ENCODE measurements at places on chromosomes 11 and 22. TPM values are rescaled to one million over a fixed set of nuclear protein-coding genes. Genes with fewer than 3 reads are reported as not detected.

Gene THRSP
- total RNA-seq = not detected

DNA sequence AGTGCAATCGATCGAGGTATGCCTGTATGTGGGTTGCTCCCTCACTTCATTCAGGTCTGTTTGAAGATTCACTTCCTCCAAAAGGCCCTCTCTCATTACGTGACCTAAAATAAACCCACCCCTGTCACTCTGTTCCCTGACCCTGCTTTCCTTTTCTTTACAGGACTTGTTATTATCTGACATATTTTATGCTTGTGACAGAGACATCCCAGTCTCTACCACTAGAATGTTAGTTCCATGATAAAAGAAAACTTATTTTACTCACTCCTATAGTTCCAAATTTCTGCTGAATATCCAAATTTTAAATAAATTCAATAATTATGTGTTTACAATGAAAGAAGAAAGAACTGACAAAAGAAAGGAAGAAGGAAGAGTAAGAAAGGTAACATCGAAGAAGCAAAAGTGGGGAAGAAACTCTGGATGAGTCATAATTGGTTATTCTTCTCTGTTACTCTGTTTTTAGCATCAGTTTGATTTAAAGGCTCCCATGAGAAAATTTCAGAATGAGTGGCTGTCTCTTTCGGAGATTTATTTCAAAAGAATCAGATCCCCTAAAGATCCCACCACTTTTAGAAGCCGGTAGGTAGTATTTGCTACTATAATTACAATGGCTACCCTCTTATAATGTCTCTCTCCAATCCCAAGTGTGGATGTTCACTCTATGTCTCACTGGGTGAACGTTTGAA is 33.5 kb downstream of the ENTHD1 start:
- no peaks in the 10 kb centered on the region for H3K27me3 ChIP-seq
- H3K4me1 ChIP-seq = peaks cover 14% of the 10 kb centered on the region
- H3K4me3 ChIP-seq = no peak overlapping the region
- no peaks in the 10 kb centered on the region for H3K36me3 ChIP-seq
- no peak overlapping the region for H3K27ac ChIP-seq

Gene OR8J1
- not detected for total RNA-seq

GRCh38 chr11:71248656-71249055 is 3.7 kb downstream of the SHANK2 start:
- peaks cover 3% of the 10 kb centered on the region for H3K36me3 ChIP-seq
- H3K4me3 ChIP-seq = no peak overlapping the region
- no peaks in the 10 kb centered on the region for H3K4me1 ChIP-seq
- DNase-seq = no peak
- H3K27me3 ChIP-seq = peaks cover 41% of the 10 kb centered on the region

- no peaks in the 10 kb centered on the region for H3K36me3 ChIP-seq
- no peaks in the 10 kb centered on the region for H3K4me1 ChIP-seq
- no peak overlapping the region for H3K27ac ChIP-seq
- no peak overlapping the region for H3K4me3 ChIP-seq
These were observed 23.4 kb downstream of the ADAMTS15 start for GRCh38 chr11:130471731-130472433.

Gene ROBO4
- not detected for total RNA-seq

Gene RAB38
- total RNA-seq = 0.82 TPM

Gene AMOTL1
- total RNA-seq = 0.03 TPM

DNA sequence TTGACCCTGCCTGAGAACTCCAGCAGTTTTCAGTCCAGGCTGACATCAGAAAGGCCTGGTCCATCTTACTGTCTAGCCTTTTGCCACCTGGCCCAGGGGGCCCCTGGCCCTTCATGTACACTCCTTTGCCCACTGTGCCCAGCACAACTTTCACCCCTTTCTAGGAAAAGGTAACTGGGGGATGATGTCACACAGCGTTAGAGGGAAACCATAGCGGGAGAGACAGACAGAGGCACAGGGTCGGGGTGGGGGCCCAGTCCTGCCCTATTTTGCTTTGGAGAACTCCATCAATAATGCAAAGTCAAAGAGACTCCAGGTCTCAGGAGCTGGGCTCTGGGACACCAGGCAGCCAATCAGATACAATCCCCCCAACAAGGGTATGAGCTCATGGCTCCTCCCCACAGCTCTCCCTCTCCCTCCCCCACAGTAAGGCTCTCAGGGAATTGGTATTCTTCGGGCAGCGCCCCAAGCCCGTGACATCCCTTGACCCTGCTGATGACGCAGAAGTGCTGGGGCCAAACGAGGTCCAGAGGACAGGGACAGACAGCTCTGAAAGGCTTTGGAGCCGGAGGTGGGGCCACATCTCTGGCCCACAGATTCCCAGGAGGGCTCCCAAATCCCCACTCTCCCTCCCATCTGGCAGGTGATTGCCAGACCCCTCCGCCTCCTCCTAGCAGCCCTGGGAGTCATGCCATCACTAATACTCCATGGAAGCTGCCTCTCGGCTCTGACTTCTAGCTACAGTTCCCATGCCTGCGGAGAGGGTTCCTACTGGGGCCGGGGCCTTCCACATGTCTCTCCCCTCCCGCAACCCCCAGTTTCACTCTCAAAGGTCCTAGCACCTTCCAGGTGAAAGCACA is 5.9 kb downstream of the USP2 start:
- H3K36me3 ChIP-seq = no peaks in the 10 kb centered on the region
- DNase-seq = no peak
- no peak overlapping the region for H3K4me3 ChIP-seq
- no peaks in the 10 kb centered on the region for H3K27me3 ChIP-seq
- peaks cover 9% of the 10 kb centered on the region for H3K4me1 ChIP-seq

DNA sequence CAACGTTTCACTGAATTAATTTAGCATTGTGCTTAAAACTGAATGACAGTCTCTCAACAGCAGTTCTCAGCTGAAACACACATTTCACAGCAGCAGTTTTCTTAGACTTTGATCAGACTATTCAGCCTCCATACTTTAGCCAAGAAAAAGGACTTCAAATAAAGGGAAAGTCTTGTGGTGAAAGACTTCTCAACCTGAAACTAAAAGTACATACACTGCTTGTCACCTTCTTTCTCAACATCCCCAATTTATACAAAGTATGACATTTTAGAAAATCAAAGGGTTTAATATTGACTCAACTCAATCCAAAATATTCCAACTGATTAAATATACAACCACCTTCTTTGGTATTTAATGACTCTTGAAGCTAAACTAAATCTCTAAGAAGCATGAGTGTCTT is 419.0 kb downstream of the LRRC4C start:
- no peak overlapping the region for H3K27ac ChIP-seq
- no peak overlapping the region for H3K4me3 ChIP-seq
- DNase-seq = no peak
- H3K27me3 ChIP-seq = no peaks in the 10 kb centered on the region

Gene MGAT3
- 0.55 TPM for total RNA-seq

- H3K27me3 ChIP-seq = no peaks in the 10 kb centered on the region
- H3K27ac ChIP-seq = no peak overlapping the region
- no peaks in the 10 kb centered on the region for H3K4me1 ChIP-seq
- no peaks in the 10 kb centered on the region for H3K36me3 ChIP-seq
- no peak for DNase-seq
These were observed 231.5 kb downstream of the NXPE2 start for GRCh38 chr11:114909866-114910265.

Gene PDHX
- total RNA-seq = 46.6 TPM

Gene ZBTB3
- 27.6 TPM for total RNA-seq

DNA sequence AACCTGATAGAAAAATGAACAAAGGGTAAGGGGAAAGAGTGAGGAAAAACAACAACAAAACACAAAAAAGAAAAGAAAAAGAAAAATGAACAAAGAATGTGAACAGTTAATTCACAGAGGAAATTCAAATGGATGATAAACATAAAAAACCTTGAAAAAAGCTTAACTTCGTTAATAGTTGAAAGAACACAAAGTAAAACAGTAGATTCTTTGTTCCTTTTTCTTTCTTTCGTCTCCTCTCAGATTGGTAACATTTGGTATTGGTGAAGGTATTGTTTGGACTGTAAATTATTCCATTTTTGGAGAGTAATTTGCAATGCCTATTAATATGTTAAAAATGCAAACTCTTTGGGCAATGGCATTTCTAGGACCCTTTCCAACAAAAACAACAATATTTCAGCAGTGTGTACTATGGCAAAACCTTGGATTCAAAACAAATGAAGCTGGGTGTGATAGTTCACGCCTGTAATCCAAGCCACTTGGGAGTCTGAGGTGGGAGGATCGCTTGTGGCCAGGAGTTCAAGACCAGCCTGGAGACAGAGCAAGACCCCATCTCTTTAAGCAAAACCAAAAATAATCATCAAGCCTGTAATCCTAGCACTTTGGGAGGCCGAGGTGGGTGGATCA is 3.3 kb upstream of the BACE1 start:
- no peak for DNase-seq
- H3K27ac ChIP-seq = no peak overlapping the region
- peaks cover 15% of the 10 kb centered on the region for H3K4me1 ChIP-seq
- H3K4me3 ChIP-seq = no peak overlapping the region

Gene POLD3
- 14.9 TPM for total RNA-seq

GRCh38 chr22:32830473-32830872 is 29.0 kb downstream of the TIMP3 start:
- no peaks in the 10 kb centered on the region for H3K27me3 ChIP-seq
- no peak overlapping the region for H3K27ac ChIP-seq
- peaks cover 12% of the 10 kb centered on the region for H3K4me1 ChIP-seq
- no peak overlapping the region for H3K4me3 ChIP-seq

DNA sequence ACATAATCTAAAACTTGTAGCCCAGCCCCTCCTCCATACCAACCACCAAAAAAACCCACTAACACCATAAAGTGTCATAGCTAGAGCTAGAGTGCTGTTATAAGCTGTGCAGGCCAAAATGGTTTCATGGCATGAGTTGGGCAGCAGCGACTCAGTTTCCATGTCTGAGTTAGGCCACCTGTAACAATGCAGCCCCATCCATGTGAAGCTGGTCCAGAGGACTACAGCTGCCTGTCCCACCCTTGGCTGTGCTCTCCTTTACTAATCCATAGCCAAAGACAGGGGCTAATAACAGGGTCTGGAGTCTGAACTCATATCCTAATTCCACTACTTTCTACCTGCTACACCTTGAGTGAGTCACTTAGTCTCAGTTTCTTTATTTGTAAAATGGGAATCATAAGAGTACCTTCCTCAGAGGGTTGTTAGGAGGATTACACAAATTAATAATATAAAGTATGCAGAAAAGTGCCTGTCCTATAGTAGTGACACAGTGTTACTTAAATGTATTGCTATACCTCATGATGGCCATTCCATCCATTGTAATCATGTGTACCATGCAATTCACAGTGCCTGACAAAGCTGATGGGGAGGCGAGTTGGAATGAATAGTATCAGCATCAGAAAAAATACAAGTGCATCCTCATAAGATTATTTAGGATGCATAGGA is 20.6 kb downstream of the KCNQ1OT1 start:
- no peak overlapping the region for H3K27ac ChIP-seq
- DNase-seq = no peak
- H3K27me3 ChIP-seq = no peaks in the 10 kb centered on the region

Gene SYT7
- total RNA-seq = not detected

DNA sequence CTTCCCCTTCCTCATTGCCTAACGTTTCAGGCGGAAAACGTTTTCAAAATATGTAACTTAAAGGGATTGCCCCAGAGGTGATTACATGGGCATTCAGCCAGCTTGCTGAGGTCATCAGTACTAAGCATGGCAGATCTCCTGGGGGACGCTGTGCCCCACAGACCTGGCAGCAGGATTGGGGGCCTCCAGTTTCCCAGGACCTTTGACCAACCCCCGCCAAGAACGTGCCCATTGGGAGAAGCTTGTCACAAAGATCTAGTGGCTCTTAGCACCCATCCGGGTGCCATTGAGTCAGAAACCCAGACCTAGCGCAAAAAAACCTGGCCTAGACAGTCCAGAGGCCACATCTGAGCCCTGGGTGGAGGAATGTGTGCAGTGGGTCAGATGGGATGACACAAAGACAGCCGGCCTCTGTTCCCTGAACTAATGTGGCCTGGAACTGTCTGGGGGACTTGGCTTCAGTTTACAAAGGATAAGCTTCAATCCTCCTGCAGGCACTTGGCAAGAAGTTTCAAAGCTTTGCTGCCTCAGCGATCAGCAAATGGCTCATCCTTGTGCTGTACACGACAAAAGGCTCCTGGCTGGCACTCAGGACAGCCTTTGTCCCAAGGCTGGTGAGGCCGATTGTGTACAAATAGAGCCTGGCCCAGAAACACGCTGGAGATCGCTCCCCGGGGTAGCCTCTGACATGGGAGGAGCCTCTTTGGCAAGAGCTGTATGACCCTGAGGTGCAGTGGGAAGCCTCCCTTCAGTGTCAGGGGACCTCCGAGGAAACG is 9.5 kb downstream of the C1QTNF6 start:
- no peak overlapping the region for H3K4me3 ChIP-seq
- no peak for DNase-seq
- no peaks in the 10 kb centered on the region for H3K36me3 ChIP-seq
- H3K27ac ChIP-seq = no peak overlapping the region
- no peaks in the 10 kb centered on the region for H3K27me3 ChIP-seq

GRCh38 chr22:29309332-29310064 is 3.0 kb downstream of the GAS2L1 start:
- peaks cover 29% of the 10 kb centered on the region for H3K27me3 ChIP-seq
- no peak overlapping the region for H3K27ac ChIP-seq
- no peak overlapping the region for H3K4me3 ChIP-seq
- peaks cover 16% of the 10 kb centered on the region for H3K4me1 ChIP-seq
- DNase-seq = no peak

DNA sequence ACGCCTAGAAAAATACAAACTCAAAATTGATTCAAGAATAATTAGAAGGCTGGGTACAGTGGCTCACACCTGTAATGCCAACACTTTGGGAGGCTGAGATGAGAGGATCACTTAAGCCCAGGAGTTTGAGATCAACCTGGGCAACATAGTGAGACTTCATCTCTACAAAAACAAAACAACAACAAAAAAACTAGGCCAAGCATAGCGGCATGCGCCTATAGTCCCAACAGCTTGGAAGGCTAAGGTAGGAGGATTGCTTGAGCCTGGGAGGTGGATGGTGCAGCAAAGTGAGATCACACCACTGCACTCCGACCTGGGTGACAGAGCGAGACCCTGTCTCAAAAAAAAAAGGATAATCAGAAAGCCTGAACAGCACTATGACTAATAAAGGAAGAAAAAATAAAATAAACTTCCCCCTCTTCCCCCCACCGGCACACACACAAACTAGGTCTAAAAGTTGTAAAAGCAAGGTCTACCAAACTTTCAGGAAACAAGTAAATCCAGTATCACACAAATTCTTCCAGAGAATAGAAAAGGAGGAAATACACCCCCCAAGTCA is 35.8 kb downstream of the RRAS2 start:
- H3K4me1 ChIP-seq = peaks cover 48% of the 10 kb centered on the region
- no peaks in the 10 kb centered on the region for H3K27me3 ChIP-seq
- peak overlapping the region; percentile 30 for H3K4me3 ChIP-seq
- H3K27ac ChIP-seq = peak overlapping the region; percentile 53
- no peaks in the 10 kb centered on the region for H3K36me3 ChIP-seq

DNA sequence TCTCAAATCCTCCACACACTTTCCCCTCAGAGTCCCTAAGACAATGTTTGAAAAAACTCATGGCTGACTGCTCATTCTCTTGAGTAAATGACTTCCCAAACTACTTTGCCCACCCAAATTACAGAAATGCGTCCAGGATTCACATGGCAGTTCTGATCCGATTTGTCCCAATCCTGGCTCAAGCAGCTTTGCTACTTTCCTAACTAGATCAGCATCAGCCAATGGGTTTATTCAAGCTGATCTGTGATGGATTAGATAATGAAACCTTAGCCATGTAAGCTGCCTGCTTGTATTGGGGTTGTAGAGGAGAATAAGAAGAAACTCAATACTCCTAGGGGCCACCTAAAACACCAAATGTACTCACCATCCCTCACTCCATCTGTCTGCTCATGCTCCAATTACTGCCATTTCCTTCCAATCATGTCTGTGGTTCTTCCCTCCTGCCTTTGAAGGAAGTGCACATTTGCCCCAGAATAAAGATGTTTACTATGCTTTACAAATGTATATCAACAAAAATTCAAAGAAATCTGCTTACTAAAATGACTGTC is 6.9 kb downstream of the RBFOX2 start:
- H3K36me3 ChIP-seq = no peaks in the 10 kb centered on the region
- H3K4me1 ChIP-seq = peaks cover 16% of the 10 kb centered on the region
- DNase-seq = no peak

Gene BTBD18
- 0.30 TPM for total RNA-seq

All from naive thymus-derived CD8-positive, alpha-beta T cell (primary cell).